ENCODE measurements at places on chromosomes 5 and 9. TPM values are rescaled to one million over a fixed set of nuclear protein-coding genes. Genes with fewer than 3 reads are reported as not detected.

DNA sequence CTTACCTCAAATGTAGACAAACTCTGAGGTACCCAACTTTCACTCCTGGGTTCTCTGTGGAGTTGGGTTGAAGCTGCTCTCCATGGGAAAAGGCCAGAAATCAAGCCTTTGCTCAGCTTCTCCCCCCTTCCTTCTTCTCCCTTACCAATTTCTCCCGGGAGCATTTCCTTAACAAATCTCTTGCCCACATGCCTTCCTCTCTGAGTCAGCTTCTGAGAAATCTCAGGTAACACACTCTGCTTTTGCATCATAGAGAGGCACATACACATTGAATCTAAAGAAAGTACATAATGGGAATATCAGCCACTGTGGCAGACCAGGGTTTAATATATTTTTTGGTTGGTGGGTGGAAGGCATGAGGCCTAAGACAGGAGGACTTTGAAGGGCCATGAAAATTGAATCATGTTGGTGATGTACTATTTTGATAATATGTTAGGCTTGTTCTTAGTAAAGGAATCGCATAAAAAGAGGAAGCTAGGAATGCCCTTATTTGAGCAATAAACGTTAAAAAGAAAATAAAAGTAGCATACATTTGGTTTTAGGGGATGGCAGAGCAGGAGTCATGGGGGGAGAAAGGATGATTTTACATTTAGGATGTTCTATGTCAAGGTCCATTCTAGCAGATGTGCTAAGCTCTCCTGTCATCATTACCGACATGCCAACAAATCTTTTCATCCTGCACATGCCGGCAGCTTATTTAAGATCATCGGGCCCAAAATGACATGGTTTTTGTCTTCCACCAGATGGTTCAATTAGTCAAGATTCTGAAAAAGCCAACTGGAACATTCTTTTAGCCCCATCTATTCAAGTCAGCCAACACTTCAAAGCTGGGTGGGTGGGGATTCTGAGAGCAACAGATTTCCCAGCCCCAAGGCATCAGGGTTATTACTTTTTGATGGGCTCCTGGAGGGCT, 199.5 kb upstream of the CLINT1 start:
- H3K4me1 ChIP-seq = no peaks in the 10 kb centered on the region
- H3K4me3 ChIP-seq = no peak overlapping the region
- H3K36me3 ChIP-seq = no peaks in the 10 kb centered on the region
- H3K27ac ChIP-seq = no peak overlapping the region
- H3K27me3 ChIP-seq = peaks cover 20% of the 10 kb centered on the region

DNA sequence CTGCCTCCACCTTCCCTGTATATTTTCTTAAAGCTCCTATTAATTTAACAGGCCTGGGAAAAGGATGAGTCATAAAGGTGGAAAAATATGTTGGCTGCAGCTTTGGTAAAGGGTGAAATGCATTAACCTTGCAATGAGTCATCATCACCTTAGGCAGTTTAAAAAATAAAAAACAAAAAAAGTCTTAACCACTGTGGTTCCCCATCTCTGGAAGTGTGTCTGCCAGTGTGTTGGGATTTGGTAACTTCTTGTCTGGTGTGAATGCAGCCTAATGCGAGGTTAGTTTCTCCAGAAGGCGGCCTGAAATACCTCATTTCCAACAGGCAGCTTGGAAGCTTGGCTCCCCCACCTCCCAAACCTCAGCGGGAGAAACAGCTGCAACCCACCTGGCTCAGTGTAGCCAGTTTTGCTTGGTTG, 265.3 kb upstream of the GAS1 start:
- DNase-seq = no peak
- H3K4me1 ChIP-seq = no peaks in the 10 kb centered on the region
- no peak overlapping the region for H3K4me3 ChIP-seq
- H3K36me3 ChIP-seq = no peaks in the 10 kb centered on the region

- H3K36me3 ChIP-seq = no peaks in the 10 kb centered on the region
- H3K27ac ChIP-seq = no peak overlapping the region
- H3K27me3 ChIP-seq = peaks cover 17% of the 10 kb centered on the region
- H3K4me3 ChIP-seq = no peak overlapping the region
- H3K4me1 ChIP-seq = peaks cover 4% of the 10 kb centered on the region
- peak; percentile 66 for DNase-seq
Observed at GRCh38 chr9:119556129-119556875, 187.1 kb upstream of the BRINP1 start.

DNA sequence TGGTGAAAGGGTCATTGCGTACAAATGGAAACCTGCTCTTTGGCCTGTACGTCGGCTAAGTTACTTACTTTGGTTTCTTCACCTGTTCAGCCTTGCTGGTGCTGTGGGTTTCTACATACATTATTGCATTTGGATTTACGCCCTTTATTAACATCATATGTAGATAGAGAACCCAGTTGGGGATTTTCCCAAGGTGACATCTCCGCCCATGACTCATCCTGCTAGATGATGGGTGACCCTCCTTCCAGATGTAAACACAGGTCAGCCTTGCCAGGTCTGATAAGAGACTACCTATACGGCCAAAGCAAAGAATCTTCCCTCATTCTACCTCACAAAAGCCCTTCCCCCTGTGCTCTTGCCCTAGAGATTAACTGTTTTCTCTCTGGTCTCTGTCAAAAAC, 360.9 kb downstream of the KDM4C start:
- DNase-seq = no peak
- H3K36me3 ChIP-seq = peaks cover 27% of the 10 kb centered on the region
- H3K4me1 ChIP-seq = peaks cover 20% of the 10 kb centered on the region
- H3K4me3 ChIP-seq = no peak overlapping the region
- no peak overlapping the region for H3K27ac ChIP-seq

DNA sequence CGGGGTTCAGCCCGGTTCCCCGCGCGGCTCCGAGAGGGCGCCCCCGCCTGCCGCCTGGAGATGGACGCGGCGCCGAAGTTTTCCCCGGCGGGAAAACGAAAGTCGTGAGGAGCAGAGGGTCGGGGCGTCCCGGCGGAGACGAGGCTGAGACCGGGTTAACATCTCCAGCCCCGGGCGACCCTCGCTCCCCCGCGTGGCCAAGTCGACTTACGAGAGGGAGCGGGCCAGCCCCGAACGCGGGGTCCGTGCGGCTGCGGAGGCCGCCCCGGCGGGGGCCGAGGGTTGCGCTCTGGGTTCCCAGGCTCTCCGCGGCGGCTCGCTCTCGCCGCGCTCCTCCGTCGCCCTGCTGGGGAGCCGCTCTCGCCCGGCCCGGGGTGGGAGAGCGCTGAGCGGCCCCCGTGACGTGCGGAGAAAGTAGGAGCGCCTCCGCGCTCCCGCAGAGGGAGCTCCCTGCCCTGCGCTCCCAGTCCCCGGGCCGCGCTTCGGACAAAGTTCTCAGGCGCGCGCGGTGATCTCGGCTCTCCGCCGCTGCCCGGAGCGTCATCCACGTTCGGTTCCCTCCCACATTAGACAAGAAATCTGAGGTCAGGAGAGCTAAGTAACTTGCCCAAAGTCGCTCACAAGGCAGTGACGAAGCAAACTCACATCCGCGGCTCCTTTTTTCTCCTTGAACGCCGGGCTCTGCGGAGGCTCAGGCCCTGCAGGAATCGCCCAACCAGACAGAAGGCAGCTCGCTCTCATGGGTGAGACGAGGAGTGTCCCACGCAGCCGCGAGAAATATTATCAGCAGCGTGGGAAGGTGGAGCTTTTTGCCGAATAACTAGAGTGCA, 1.2 kb upstream of the GCNT4 start:
- peak overlapping the region; percentile 84 for H3K27ac ChIP-seq
- peaks cover 80% of the 10 kb centered on the region for H3K4me1 ChIP-seq
- peaks cover 2% of the 10 kb centered on the region for H3K36me3 ChIP-seq
- peak; percentile 71 for DNase-seq
- peaks cover 4% of the 10 kb centered on the region for H3K27me3 ChIP-seq

- DNase-seq = no peak
- H3K4me3 ChIP-seq = no peak overlapping the region
- no peaks in the 10 kb centered on the region for H3K4me1 ChIP-seq
- no peaks in the 10 kb centered on the region for H3K36me3 ChIP-seq
Observed at GRCh38 chr5:125411071-125411743, 664.8 kb upstream of the ZNF608 start.

GRCh38 chr9:90044710-90045151, 439.9 kb downstream of the GADD45G start:
- H3K27me3 ChIP-seq = peaks cover 3% of the 10 kb centered on the region
- H3K27ac ChIP-seq = peak overlapping the region; percentile 4

DNA sequence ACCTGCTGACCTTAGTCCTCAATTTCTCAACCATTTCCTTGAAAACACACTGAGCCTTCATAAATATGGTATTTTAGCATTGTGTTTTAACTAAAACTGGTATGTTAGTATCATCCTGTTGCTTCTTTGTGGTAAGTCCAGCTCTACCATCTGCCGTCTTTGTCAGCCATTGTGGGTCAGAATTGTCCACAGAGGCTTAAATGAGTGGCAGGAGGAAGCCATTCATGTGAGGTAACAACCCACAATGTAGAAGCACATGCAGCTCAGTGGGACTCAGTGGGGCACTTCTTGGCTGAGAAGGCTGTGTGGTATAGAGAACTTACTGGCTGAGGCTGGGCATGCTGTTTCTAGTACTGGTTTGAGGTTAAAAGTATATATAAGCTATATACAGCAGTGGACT, 149.2 kb upstream of the NR3C1 start:
- no peak overlapping the region for H3K4me3 ChIP-seq
- no peak overlapping the region for H3K27ac ChIP-seq
- H3K27me3 ChIP-seq = no peaks in the 10 kb centered on the region
- DNase-seq = no peak

DNA sequence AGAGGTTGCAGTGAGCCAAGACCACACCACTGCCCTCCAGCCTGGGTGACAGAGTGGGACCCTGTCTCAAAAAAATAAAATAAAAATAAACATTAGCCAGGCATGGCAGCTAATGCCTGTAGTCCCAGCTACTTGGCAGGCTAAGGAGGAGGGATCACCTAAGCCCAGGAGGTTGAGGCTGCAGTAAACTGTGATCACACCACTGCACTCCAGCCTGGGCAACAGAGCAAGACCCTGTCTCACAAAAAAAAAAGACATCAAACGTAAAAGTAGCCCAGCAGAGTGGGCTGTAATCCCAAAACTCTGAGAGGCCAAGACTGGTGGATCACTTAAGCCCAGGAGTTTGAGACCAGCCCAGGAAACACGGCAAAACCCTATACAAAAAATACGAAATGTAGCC, 19.0 kb downstream of the UIMC1 start:
- no peaks in the 10 kb centered on the region for H3K27me3 ChIP-seq
- peaks cover under 1% of the 10 kb centered on the region for H3K36me3 ChIP-seq
- no peak for DNase-seq
- H3K4me1 ChIP-seq = peaks cover 28% of the 10 kb centered on the region
- H3K4me3 ChIP-seq = no peak overlapping the region

GRCh38 chr5:152397581-152397980, 7.5 kb downstream of the NMUR2 start:
- peaks cover 2% of the 10 kb centered on the region for H3K27me3 ChIP-seq
- H3K36me3 ChIP-seq = no peaks in the 10 kb centered on the region
- DNase-seq = no peak
- H3K27ac ChIP-seq = no peak overlapping the region
- no peaks in the 10 kb centered on the region for H3K4me1 ChIP-seq

- peaks cover 1% of the 10 kb centered on the region for H3K36me3 ChIP-seq
- H3K27me3 ChIP-seq = peaks cover 7% of the 10 kb centered on the region
- no peak overlapping the region for H3K27ac ChIP-seq
- H3K4me1 ChIP-seq = peaks cover 8% of the 10 kb centered on the region
- no peak overlapping the region for H3K4me3 ChIP-seq
Observed at GRCh38 chr5:175765858-175766257, 105.5 kb upstream of the CPLX2 start.

DNA sequence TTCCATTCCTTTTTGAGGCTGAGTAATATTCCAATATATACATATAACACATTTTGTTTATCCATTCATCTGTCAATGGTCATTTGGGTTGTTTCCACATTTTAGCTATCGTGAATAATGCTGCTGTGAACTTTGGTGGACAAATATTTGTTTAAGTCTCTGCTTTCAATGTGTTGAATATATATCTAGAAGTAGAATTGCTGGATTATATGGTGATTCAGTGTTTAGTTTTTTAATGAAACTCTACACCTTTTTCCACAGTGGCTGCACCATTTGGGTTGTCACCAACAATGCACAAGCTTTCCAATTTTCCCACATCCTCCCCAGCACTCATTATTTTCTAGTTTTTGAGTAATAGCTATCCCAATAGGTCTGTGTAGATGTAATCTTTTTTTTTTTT, 69.5 kb downstream of the ACTBL2 start:
- H3K27me3 ChIP-seq = peaks cover 3% of the 10 kb centered on the region
- DNase-seq = no peak
- no peaks in the 10 kb centered on the region for H3K4me1 ChIP-seq
- H3K27ac ChIP-seq = no peak overlapping the region

GRCh38 chr5:75337366-75338021, 474 bp downstream of the HMGCR start:
- H3K27me3 ChIP-seq = no peaks in the 10 kb centered on the region
- peaks cover 14% of the 10 kb centered on the region for H3K36me3 ChIP-seq
- no peak overlapping the region for H3K4me3 ChIP-seq
- no peak overlapping the region for H3K27ac ChIP-seq
- H3K4me1 ChIP-seq = peaks cover 39% of the 10 kb centered on the region
- DNase-seq = peak; percentile 52

GRCh38 chr9:128781187-128782070, 5.6 kb upstream of the TBC1D13 start:
- no peak overlapping the region for H3K4me3 ChIP-seq
- H3K36me3 ChIP-seq = no peaks in the 10 kb centered on the region
- H3K4me1 ChIP-seq = no peaks in the 10 kb centered on the region
- H3K27me3 ChIP-seq = no peaks in the 10 kb centered on the region
- no peak overlapping the region for H3K27ac ChIP-seq

DNA sequence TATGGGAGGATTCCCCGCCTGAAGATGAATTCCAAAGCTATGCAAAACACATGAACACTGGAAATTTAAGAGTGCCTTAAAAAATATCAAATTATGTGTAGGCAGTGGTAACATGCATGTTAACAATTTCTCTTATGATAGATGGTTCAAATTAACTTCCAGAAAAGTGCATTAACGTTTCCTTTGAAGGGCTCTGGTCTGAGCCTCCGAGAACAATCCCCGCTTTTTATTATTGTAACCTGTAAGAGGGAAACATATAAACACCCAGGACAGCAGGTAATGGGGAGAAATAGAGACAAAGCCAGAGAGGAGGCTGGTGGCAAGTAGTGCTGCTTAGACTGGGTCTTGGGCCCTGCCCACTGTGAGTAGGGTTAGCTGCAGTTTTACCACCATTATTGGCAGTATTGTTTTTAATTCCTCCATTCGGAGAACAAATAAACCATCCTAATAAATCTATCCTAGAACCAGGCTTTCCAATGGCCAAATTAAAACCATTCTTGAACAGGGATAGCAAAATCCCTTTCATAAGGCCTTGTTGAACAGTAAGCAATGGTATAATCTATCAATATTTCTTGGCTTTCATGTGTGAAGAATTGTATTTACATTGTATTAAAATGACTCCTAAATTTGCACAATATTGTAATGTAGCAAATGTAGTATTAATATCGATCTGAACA, 6.3 kb downstream of the NR2F1 start:
- H3K27ac ChIP-seq = no peak overlapping the region
- no peak for DNase-seq
- peaks cover 68% of the 10 kb centered on the region for H3K27me3 ChIP-seq

C5orf52 gene
- not detected for total RNA-seq

CMYA5 gene
- 0.15 TPM for total RNA-seq

GRPEL2 gene
- 37.2 TPM for total RNA-seq

CRB2 gene
- not detected for total RNA-seq

FBXL7 gene
- total RNA-seq = not detected

F2RL2 gene
- total RNA-seq = not detected

CARTPT gene
- not detected for total RNA-seq
